ENCODE measurements at places on chromosomes 11 and 22. TPM values are rescaled to one million over a fixed set of nuclear protein-coding genes. Genes with fewer than 3 reads are reported as not detected.

DNA sequence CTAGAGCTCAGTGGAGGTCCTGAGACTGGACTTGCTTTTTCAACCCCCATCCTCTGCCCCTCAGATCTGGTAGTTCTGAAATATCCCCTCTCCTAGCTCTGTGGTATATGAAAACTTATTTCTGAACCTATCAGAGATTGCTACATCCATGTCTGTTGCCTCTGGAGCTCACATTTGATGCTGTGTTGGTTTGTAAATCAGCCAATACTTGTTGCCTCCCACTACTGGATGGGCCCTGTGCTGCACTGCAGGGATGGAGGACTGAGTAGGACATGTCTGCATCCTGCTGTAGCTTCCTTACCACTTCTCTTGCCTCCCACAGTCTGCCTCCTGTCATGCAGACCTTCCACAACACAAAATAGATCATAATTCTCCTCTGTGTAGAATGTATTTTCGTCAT, 5.2 kb downstream of the OLFML1 start:
- no peak for DNase-seq

GRCh38 chr11:65786008-65786785, 666 bp upstream of the OVOL1 start:
- no peak for DNase-seq

GRCh38 chr22:24104307-24105012, 76.8 kb upstream of the SUSD2 start:
- no peak for DNase-seq

GRCh38 chr11:63619967-63620366, 5.7 kb upstream of the PLAAT3 start:
- DNase-seq: no peak

GRCh38 chr11:17783878-17784277, 49.3 kb downstream of the KCNC1 start:
- DNase-seq: no peak

DNA sequence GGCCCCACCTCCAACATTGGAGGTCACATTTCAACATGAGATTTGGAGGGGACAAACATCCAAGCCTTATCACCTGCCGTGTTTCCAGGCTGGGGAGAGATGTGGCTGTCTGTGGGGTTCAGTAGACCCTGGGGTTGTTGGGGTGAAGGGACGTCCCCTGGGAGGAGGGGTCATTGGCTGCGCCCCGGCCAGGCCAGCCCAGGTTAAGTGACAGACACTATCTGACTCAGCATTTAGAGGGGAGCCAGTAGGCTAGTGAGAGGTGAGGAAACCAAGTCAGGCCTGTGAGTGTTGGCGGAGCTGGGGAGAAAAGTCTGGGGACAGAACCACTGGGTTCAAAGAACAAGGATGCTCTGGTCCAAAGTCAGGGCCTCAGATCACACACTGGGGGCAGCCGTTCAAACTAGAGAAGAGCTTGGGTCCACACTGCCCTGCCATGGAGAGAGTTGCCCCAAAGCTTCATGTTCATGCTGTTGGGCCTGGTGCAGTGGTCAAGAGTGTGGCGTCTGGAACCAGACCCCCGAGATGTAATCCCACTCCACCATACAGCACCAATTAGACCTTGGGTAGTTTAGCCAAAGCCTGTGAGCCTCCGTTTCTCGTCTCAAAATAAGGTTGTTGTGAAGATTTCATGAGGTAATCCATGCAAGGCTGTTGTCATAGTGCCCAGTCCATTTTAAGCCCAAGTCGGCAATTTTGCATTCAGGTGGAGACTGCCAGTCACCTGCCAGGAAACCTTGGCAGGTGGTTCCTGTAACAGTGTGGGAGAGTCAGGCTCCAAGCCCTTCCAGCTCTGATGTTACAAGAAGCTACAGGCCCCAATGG, 1289.6 kb downstream of the TBC1D22A start:
- no peak for DNase-seq

The TSSK2 gene
- not detected for total RNA-seq

The DGCR6L gene
- 37.5 TPM for total RNA-seq

The OR8U1 gene
- total RNA-seq: not detected

The TRIM29 gene
- total RNA-seq: 441 TPM

Measured in bronchial epithelial cell (primary cell).